ENCODE measurements at places on chromosomes 13 and 19.

DNA sequence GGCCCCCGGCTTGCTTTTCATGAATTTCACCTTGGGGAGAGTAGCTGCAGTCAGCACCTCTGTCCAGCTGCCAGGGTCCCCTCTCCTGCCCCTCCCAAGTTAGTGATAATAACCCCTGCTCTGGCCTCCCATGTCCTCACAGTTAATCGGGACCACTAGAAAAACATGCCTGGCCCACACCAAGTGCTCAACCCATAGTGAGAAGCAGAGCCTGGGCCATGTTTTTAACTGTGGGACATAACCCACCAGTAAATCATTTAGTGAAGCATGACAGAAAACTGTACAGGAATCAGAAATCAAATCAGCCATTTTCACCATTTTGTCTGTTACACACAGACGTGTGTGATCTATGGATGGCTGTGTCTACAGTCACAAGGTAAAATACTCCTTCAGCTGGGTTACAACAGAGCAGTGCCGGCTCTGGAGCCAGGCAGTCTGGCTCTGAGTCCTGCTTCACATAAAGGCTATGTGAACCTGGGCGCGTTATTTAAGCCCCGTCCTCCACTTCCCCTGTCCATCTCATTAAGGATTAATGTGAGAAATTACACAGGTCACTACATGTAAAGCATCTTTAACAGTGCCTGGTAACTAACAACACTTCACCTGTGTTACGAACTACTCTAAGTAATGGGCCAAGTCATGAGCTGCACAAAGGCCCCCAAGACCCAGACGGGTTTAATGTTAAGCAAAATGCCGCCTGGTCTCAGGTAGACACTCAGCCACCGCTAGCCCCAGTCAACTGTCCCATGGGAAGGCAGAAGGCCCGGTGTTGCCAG is 7.6 kb upstream of the ECH1 start:
- H3K27ac ChIP-seq: no peak overlapping the region
- H3K36me3 ChIP-seq: peaks cover 61% of the 10 kb centered on the region
- no peaks in the 10 kb centered on the region for H3K4me1 ChIP-seq
- H3K27me3 ChIP-seq: peaks cover 3% of the 10 kb centered on the region

DNA sequence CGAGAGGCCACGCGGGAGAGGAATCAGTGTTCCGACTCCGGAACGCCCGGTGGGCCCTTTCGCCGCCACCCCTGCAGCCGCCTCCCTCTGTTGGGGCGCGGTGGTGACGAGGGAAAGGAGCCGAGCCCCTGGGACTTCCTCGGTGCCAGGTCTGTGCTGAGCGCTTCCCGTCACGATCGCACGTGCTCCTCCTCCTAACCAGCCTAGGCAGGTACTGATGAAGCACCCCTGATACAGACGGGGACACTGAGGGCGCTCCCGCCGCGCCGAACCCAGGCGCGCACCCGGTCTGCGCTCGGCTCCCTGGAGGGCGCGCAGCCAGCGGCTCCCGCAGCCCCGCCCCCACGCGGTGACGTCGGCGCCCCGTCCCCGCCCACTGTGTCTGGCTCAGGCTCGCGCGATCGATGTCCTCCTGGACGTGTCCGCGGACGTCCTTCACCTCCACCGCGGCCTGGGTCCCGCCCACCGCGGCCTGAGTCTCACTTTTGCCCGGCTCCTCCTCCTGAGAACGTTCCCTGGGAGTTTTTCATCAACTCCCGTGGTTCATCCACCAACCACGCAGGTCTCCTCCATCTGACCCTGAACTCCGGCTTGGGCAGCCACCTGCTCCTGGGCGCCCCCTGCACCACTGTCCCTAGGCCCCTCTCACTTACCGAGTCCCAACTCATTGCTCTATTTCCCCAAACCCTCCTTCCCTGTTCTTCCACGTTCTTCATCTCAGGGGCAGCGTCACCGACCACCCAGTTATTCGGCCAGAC is 2.6 kb upstream of the KLK15 start:
- H3K27me3 ChIP-seq: peaks cover 16% of the 10 kb centered on the region
- no peak overlapping the region for H3K27ac ChIP-seq
- H3K4me1 ChIP-seq: no peaks in the 10 kb centered on the region
- peak overlapping the region; percentile 87 for H3K4me3 ChIP-seq
- peak; percentile 85 for DNase-seq

DNA sequence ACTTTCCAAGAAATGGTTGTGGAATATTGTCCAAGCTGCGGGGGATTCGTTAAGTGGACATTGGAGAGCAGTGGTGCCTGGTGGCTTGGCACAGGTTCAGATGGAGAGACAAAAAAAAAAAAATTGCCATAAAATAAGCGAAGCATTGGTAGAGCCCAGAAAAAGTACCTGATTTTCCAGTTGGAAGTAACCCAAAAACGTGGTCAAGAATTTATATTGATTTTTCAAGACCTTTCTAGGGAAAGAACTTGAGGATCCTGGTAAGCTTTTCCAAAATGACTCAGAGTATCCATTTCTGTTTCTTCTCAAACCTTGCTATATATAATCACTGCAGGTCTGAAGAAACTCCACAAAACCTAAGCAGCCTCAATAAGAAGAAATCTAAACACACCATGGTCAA is 94.6 kb downstream of the ING1 start:
- no peak overlapping the region for H3K4me3 ChIP-seq
- H3K36me3 ChIP-seq: no peaks in the 10 kb centered on the region
- DNase-seq: no peak
- peaks cover 4% of the 10 kb centered on the region for H3K27me3 ChIP-seq
- H3K4me1 ChIP-seq: peaks cover 6% of the 10 kb centered on the region
- H3K27ac ChIP-seq: no peak overlapping the region

DNA sequence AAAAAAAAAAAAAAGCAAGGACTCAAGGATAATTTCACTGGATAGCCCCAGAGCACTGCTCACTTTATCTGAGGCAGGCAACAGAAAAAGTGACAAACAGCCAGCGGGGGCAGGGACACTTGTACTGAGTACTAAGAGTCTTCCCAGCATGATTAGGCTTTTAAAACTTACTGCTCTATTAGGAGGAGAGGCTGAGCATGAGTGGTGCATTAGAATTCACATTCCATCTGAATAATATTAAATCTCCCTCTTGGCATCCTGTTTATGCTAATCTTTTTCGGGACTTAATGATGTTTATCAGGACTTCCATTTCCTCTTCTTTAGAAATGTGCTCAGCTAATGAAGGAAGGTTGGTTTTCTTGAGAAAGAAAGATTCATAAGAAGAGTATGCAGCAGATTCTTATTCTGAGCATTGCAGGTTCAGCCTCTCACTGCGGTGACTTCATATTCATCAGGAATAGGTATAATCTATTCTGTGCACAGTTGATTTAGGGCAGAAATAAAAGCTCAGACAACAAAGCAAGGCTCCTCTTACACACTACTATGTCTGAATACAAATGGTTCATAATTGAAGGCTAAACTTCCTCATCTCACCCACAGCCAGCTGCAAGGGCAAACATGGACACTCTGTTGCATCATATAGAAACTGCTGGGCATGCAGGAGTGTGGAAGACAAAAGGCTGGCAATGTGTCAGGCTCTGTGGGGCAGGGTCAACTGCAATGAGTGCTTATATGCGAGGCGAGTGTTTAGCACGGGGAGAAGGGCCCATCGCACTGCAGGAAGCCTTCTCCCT is 107.0 kb downstream of the KL start:
- H3K27ac ChIP-seq: peak overlapping the region; percentile 86
- H3K27me3 ChIP-seq: peaks cover 12% of the 10 kb centered on the region
- H3K4me1 ChIP-seq: peaks cover 15% of the 10 kb centered on the region
- H3K36me3 ChIP-seq: peaks cover 50% of the 10 kb centered on the region
- H3K4me3 ChIP-seq: peak overlapping the region; percentile 60

- H3K4me3 ChIP-seq: no peak overlapping the region
- H3K27ac ChIP-seq: no peak overlapping the region
- H3K36me3 ChIP-seq: no peaks in the 10 kb centered on the region
- DNase-seq: no peak
- no peaks in the 10 kb centered on the region for H3K27me3 ChIP-seq
Measured at GRCh38 chr13:46062185-46062584, 9.6 kb upstream of the ZC3H13 start.

GRCh38 chr13:33015791-33016323 is 366 bp upstream of the KL start:
- H3K36me3 ChIP-seq: peaks cover 43% of the 10 kb centered on the region
- H3K4me1 ChIP-seq: peaks cover 55% of the 10 kb centered on the region
- peak; percentile 59 for DNase-seq
- peaks cover 18% of the 10 kb centered on the region for H3K27me3 ChIP-seq
- peak overlapping the region; percentile 99 for H3K4me3 ChIP-seq
- H3K27ac ChIP-seq: peak overlapping the region; percentile 100

- H3K36me3 ChIP-seq: no peaks in the 10 kb centered on the region
- H3K4me3 ChIP-seq: no peak overlapping the region
- no peak for DNase-seq
- no peaks in the 10 kb centered on the region for H3K27me3 ChIP-seq
- no peaks in the 10 kb centered on the region for H3K4me1 ChIP-seq
Measured at GRCh38 chr13:58476206-58476918, 844.8 kb downstream of the PCDH17 start.

DNA sequence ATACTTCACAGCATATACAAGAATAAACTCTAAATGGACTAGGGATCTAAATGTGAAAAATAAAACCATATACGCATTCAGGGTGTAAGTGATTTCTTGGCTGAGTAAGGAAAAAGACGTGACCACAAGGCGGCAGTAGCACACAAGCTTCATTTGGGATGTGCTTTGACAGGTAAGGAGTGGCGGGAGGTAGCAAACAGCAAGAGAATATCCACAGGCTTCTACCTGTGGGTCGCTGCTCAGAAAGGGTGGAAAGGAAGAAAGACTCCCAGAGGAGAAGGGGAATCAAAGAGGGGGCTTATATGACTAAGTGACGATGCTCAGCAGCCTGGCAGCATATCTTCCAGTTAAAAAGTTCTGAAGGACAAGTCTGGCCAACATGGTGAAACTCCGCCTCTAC is 2.5 kb upstream of the ZNF121 start:
- H3K27ac ChIP-seq: no peak overlapping the region
- H3K4me1 ChIP-seq: peaks cover 6% of the 10 kb centered on the region
- peaks cover 2% of the 10 kb centered on the region for H3K27me3 ChIP-seq
- H3K36me3 ChIP-seq: peaks cover 5% of the 10 kb centered on the region

GRCh38 chr19:39532233-39533002 is at the start of gene EID2B:
Gene EID2B, minus strand, starts transcription at chr19:39532852. Its CDS starts 50 bp downstream, at chr19:39532802.
- H3K36me3 ChIP-seq: peaks cover 4% of the 10 kb centered on the region
- peak within 1 kb of the TSS; percentile 96 for H3K4me3 ChIP-seq
- H3K27me3 ChIP-seq: no peaks in the 10 kb centered on the region
- H3K27ac ChIP-seq: no peak within 1 kb of the TSS
- no peaks in the 10 kb centered on the region for H3K4me1 ChIP-seq

DNA sequence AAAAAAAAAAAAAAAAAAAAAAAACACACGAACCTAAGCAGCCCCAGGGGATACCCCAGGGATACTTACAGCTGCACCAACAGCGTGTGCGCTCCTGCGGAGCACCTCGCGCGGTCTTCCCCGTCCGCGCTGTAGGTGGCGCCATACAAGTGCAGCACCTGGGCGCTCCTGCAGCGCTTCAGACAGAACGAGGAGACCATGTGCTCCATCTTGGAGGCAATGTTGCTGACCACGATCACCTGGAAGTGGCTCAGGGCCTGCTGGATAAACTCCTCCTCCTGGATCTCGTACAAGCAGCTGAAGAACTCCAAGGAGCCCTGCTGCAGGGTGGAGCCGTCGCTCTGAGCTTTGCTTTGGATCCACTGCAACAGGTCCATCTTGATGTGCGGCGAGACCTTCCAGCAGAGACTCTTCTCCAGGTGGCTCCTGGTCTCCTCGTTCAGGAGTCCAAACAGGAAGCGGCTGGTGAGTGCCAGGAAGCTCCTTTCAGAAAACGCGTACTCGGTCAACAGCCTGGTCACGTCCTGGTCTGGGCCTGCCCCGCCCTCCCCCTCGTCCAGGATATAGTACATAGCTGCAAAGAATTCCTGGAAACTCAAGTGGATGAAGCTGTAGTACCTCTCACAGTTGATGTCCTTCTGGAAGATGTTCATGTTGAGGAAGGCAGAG is 14.5 kb downstream of the NLRP12 start:
- DNase-seq: peak; percentile 36
- H3K36me3 ChIP-seq: no peaks in the 10 kb centered on the region
- peak overlapping the region; percentile 24 for H3K27ac ChIP-seq
- H3K4me3 ChIP-seq: no peak overlapping the region
- H3K4me1 ChIP-seq: peaks cover 8% of the 10 kb centered on the region

DNA sequence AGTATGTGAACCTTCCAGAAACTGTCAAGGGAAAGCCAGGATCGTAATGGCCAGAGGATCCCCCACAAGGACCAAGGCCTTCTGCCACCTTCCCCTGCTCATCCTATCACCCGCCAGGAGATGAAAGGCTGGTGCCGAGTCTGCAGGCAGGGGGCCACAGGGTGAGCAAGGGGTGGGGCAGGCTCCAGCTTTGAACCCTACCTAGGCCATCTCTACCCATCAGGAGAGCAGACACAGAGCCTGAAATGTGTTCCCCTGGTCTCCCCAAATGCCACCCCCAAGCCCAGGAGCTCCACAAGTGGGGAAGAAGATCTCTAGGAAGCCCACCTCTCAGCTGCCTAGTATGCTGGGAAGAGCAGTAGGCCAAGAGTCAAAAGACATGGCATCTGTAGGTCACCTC is 95.1 kb downstream of the KCTD15 start:
- H3K4me3 ChIP-seq: no peak overlapping the region
- peaks cover 3% of the 10 kb centered on the region for H3K27me3 ChIP-seq
- peaks cover 24% of the 10 kb centered on the region for H3K4me1 ChIP-seq
- no peak overlapping the region for H3K27ac ChIP-seq

GRCh38 chr13:110713981-110714796 is 689 bp downstream of the ING1 start:
- H3K27me3 ChIP-seq: peaks cover 17% of the 10 kb centered on the region
- H3K4me1 ChIP-seq: peaks cover 25% of the 10 kb centered on the region
- peak overlapping the region; percentile 98 for H3K4me3 ChIP-seq

GRCh38 chr19:7969555-7969939 is 26.1 kb upstream of the TIMM44 start:
- H3K27me3 ChIP-seq: peaks cover 8% of the 10 kb centered on the region
- no peak overlapping the region for H3K4me3 ChIP-seq
- no peak overlapping the region for H3K27ac ChIP-seq
- peaks cover 35% of the 10 kb centered on the region for H3K36me3 ChIP-seq
- H3K4me1 ChIP-seq: peaks cover 8% of the 10 kb centered on the region
- DNase-seq: no peak

GRCh38 chr19:1089891-1090290 is 5.3 kb downstream of the POLR2E start:
- peaks cover 3% of the 10 kb centered on the region for H3K4me1 ChIP-seq
- DNase-seq: no peak
- H3K27ac ChIP-seq: no peak overlapping the region
- H3K4me3 ChIP-seq: no peak overlapping the region

DNA sequence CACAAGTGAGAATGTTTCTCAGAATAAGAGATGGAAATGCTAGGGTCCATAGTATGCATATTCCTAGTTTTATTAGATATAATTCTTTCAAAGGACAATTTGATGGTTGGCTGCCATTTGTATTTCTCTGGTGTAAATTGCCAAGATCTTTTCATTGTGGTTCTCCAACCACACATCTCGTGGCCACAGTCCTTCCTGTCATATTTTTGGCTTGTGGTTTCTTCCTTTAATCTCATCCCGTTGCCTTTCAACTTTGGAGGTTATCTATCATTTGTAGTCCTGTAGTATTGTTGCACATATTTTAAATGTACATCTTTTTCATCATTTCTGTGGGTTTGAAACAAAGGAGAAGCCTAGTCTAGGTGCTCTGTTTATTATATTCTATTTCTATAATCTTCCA is 61.2 kb downstream of the WASF3 start:
- H3K4me3 ChIP-seq: no peak overlapping the region
- H3K36me3 ChIP-seq: peaks cover 5% of the 10 kb centered on the region
- no peak overlapping the region for H3K27ac ChIP-seq
- no peak for DNase-seq
- no peaks in the 10 kb centered on the region for H3K4me1 ChIP-seq

Data from endothelial cell (in vitro differentiated cells).